ENCODE measurements at places on chromosomes 4 and X.

GRCh38 chrX:40877887-40878286, 142.5 kb upstream of the MED14 start:
- no peak for DNase-seq

DNA sequence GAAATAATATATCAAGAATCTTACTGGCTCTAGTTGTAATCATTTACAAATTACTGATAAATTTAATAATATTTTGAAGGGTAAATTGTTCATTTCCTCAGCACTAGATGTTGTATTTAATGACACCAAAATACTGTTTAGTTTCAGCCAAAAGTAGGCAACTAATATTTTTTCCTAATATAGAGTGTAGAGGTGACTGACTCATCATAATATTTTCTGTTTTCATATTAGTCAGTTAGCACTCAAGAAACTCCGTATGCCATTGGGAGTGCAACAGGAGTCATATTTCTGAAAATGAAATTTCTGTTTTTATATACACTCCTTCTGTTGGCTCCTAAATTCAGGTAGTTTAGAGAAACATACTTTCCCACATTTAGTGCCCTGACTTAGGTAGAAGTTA, 36.6 kb upstream of the PTPN13 start:
- DNase-seq, result no peak

GRCh38 chr4:1948232-1948631, 60.5 kb downstream of the NELFA start:
- DNase-seq, result no peak

GRCh38 chr4:39469429-39470077, 10.7 kb downstream of the LIAS start:
- DNase-seq, result no peak

DNA sequence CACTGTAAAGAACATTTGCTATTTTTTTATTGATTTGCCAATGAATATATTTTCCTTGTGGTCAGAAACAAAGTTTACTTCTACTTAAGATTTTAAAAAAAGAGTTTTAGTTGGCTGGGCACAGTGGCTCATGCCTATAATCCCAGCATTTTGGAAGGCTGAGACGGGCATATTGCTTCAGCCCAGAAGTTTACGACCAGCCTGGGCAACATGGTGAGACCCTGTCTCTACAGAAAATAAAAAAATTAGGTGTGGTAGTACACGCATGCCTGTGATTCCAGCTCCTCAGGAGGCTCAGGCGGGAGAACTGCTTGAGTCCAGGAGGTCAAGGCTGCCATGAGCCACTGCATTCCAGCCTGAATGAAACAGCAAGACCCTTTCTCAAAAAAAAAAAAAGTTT, 36.8 kb downstream of the LRP2BP start:
- DNase-seq, result no peak

GRCh38 chr4:140252141-140252741, 98.3 kb upstream of the MAML3 start:
- DNase-seq, result no peak

DNA sequence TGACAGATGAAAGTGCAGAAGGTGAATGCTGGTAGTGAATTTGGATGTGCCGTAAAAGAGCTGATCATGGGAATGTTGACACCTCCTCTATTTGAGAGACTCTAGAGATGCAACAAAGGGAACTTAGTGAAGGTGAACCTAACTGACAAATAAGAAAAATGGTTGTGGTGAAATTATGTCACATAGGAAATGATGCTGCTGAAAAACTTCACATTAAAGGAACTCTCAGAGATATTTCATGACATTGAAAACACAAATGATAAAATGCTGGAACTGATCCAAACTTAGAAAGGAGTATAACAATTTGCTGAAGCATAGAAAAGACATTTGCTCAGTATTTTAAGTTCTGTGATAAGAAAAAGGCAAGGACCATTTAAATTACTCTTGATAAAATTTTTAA, 31.9 kb downstream of the MGAT4D start:
- DNase-seq, result no peak

- DNase-seq, result no peak
These were observed 7.3 kb upstream of the NSG1 start for GRCh38 chr4:4379540-4380087.

DNA sequence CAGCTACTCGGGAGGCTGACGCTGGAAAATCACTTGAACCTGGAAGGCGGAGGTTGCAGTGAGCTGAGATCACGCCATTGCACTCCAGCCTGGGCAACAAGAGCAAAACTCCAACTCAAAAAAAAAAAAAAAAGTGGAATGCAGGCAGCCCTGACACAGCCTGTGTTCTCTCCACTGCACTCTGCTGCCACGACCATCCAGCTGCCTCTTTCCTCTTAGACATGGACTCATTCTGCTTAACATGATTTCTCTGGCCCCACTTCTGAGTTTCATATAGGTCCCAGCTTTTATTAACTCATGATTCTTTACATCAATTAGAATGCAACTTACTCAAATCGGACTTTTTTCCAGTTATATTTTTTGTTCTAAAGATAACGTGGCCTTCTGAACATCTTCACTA, 29.6 kb downstream of the SLC10A6 start:
- DNase-seq, result no peak

- DNase-seq, result no peak
These were observed 42.4 kb downstream of the RAI2 start for GRCh38 chrX:17818726-17819125.

- no peak for DNase-seq
These were observed 79.4 kb downstream of the FAM53A start for GRCh38 chr4:1604706-1605205.

DNA sequence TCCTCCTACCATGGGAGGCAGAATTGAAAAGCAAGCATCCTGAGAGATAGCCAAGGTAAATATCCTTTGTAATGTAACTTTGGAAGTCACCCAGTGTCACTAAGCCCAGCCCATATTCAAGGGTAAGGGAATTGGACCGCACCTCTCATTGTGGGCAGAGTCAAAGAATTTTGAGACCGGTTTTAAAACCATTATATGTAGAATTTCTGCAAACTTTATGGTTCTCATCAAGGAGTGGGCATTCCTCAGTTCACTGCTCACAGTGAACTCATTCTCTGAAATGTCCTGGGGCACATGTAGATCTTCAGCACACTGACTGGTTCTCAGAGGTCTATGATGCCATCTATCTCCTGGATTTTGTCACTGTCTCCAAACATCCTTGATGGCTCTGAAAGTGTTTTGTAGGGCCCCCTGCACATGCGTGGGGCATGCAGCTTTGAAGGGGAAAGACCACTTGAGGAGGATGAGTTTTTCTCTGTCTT, 35.3 kb upstream of the CHRNA9 start:
- DNase-seq, result no peak
